ENCODE measurements at places on chromosomes 11 and 22.

GRCh38 chr11:61869429-61869707, 22.0 kb downstream of the FADS3 start:
- no peak for DNase-seq

DNA sequence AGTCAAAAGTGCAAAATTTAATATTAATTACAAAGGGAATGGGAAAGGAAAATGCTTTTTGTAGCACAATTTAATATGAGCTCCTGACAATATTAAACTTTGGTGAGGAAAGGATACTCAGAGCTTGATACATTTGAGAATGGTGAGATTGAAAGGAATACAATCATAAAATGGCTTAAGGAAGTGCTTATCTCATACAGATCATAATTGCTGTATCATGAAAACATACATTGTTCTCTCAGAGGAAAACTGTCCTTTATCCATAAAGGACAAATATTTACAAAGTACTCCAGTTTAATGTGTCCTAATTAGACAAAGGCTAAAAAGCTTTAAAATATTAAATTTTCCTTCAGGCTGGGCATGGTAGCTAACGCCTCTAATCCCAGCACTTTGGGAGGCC, 260.4 kb downstream of the TMEM135 start:
- no peak for DNase-seq

GRCh38 chr22:50504369-50505211, 2.9 kb downstream of the LMF2 start:
- no peak for DNase-seq

DNA sequence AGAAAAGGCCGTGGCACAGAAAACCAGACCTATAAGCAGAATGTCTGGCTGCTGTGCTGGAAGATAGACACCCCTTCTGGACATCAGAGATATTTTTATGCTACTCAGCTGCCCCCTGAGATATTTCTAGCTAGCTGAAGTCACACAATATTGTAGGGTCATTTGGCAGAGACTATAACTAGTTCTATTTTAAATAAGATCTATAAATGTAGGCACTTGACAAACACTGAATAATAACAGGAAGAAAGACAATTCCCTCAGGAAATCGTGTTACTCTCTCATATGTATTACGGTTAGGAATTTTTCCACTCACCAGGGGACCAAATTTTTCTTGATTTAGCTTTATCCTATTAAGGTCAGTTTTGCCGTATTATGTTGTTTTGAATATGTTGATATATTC, 845.4 kb downstream of the OPCML start:
- DNase-seq = no peak

DNA sequence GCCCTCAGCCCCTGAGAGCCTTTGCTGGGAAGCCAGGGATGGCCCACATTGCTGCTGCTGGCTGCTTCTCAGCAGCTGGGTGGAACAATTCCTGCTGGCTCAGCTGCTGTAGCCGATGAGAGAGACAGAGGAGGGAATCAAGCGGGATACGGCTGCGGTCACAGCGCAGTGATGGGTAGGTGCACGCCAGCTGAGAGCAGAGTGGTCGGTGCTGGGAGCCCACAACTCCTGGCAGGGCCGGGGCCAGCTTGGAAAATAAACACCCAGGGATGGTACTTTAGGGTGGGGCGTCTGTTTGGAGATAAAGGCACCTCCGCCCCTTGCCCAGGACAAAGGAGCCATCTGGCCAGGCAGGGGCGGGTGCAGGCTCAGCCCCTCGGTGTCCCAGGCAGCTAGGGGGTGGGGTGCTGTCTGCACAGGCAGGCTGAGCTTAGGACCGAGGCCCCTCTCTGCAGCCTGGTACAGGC, 480.5 kb downstream of the MIAT start:
- no peak for DNase-seq

DNA sequence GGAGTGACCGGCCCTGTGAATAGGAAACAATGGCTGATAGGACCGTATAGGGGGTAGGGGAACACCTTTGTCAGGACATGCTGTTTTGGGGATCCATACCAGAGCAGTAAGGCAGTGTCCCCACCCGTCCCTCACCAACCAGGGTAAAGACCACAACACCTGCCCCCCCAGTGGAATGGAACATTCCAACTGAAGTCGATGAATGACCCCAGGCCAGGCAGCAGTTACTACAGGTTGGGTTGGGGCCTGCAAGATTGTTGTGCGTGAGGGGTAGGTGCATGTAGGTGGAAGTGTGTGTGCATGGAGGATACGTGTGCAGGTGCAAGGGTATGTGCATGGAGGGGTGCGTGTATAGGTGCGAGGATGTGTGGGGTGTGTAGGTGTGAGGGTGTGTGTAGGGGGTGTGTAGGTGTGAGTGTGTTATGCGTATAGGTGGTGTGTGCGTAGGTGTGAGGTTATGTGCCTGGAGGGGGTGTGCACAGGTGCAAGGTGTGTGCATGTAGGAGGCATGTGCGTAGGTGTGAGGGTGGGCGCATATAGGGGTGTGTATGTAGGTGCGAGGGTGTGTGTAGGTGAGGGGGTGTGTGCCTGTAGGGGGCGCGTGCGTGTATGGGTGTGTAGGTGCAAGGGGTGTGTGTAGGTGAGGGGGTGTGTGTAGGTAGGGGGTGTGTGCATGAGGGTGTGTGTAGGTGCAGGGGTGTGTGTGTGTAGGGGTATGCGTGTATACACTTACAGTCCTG, 32.9 kb downstream of the PISD start:
- DNase-seq = no peak

GRCh38 chr11:106904826-106905225, 113.5 kb downstream of the GUCY1A2 start:
- no peak for DNase-seq

DNA sequence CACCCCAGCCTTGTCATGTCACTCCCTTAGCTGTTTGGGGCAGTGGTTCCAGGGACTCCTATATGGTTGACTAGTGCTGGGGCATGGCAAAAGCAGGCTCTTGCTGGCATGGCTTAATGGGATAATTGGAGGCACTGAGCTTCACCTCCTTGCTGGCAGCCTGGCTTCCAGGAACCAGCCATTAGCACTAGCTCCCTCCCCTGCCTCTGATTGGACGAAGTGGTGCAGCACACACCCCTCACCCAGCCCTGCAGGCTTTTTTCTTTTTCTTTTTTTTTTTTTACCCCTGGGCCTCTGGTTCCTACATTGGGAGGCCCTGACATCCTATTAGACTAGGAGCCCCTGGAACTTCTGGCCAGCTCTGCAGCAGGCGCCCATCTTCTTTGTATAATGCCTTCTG, 18.6 kb downstream of the PHLDB1 start:
- no peak for DNase-seq
